Fibroblast of pulmonary artery (primary cell): ENCODE measurements at places on chromosomes 6 and 20.
A peak's percentile ranks its signal among the peaks of the same experiment; 100 is the strongest.

GRCh38 chr6:35489066-35489465 is 7.8 kb downstream of the TEAD3 start:
- no peak for DNase-seq

- DNase-seq = no peak
These were observed 133.4 kb upstream of the CDH4 start for GRCh38 chr20:61118429-61119224.

GRCh38 chr6:15287670-15288375 is 42.0 kb downstream of the JARID2 start:
- no peak for DNase-seq

DNA sequence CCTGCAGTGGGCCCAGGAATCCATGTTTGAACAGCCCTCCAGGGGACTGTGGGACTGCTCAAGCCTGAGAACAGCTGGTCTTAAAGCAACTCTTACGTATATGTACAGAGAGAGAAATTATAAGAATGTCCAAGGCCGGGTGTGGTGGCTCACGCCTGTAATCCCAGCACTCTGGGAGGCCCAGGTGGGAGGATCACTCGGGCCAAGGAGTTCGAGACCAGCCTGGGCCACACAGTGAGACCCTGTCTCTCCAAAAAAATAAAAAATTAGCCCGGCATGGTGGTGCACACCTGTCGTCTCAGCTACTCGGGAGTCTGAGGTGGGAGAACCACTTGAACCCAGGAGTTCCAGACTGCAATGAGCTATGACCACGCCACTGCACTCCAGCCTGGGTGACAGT is 134.0 kb downstream of the DTNBP1 start:
- DNase-seq = no peak

GRCh38 chr20:35743693-35744491 is 1.8 kb upstream of the RBM39 start:
- DNase-seq = no peak

DNA sequence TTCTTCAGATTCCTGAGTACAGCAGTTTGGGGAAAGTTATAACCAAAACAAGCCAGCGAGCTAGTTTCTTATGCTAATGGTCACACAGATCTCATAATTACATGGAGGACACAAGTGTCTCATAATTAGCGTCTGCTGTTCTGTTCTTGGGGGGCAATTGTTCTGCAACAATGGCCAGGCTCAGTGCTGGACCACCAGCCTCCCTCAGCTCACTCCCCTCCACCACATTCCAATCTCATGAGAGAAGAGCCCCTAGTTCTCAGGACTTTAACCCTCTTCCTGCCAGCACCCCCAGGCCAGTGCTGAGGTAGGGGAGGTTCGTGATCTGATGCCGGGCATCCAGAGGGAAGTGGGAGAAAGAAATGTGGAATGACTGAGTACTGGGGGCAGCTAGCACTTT is 20.2 kb upstream of the TOX2 start:
- no peak for DNase-seq

GRCh38 chr20:57399587-57400155 is 8.5 kb downstream of the RBM38 start:
- no peak for DNase-seq

- peak; percentile 73 for DNase-seq
These were observed 4.8 kb upstream of the ATXN1 start for GRCh38 chr6:16766043-16766536.

GRCh38 chr20:21682521-21682954 is 22.9 kb upstream of the PAX1 start:
- no peak for DNase-seq

GRCh38 chr6:52725535-52726192 is 37.6 kb downstream of the GSTA2 start:
- peak; percentile 7 for DNase-seq

GRCh38 chr6:56899311-56899710 is 55.6 kb upstream of the BEND6 start:
- DNase-seq = peak; percentile 67

- DNase-seq = peak; percentile 33
These were observed 30.9 kb downstream of the MAP3K5 start for GRCh38 chr6:136761227-136761922.

- no peak for DNase-seq
These were observed 698.4 kb downstream of the TENT5A start for GRCh38 chr6:81054036-81054435.

GRCh38 chr20:1783245-1783644 is 112.0 kb upstream of the SIRPA start:
- DNase-seq = no peak

DNA sequence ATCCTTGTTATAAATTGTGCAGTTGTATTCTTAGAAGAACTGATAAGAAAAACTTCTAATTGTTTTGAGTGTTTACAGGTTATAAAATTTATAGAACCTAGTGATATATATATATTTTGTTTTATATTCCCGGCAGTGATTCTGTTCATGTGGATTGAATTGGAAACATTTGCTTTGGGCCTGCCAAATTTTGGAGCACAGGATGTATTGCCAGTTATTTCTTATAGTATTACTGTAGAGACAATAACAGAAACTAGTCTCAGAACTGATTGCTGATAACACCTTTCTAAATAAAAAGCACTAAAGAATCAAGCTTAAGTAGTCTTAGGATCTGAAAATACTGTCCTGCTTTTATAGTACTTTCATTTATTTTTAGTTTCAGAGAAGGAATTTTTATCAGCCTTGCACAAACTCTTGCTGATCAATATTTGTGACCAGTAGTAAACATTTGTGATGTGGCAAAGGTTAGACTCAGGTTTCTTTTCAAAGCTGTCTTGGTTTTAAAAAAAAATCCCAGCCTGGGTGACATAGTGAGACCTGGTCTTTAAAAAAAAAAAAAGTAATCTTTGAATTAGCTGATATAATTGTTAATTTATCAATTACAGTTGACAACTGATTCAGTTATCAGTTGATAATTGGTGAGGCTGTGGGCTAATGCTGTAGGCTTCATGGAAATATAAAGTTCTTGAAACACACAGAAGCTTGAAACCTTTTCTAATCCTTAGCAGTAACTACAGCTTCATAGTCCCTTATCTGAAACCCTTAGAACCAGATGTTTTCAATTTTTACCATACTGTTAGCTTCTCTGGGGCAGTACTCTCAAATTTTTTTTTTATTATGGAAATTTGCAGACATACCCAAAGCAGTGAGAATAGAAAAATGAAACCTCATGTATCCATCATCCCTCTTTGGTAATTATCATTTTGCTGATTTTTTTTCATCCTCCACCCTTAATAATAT is 42.4 kb downstream of the RNGTT start:
- no peak for DNase-seq

GRCh38 chr20:56687061-56687460 is 58.0 kb downstream of the TFAP2C start:
- no peak for DNase-seq

DNA sequence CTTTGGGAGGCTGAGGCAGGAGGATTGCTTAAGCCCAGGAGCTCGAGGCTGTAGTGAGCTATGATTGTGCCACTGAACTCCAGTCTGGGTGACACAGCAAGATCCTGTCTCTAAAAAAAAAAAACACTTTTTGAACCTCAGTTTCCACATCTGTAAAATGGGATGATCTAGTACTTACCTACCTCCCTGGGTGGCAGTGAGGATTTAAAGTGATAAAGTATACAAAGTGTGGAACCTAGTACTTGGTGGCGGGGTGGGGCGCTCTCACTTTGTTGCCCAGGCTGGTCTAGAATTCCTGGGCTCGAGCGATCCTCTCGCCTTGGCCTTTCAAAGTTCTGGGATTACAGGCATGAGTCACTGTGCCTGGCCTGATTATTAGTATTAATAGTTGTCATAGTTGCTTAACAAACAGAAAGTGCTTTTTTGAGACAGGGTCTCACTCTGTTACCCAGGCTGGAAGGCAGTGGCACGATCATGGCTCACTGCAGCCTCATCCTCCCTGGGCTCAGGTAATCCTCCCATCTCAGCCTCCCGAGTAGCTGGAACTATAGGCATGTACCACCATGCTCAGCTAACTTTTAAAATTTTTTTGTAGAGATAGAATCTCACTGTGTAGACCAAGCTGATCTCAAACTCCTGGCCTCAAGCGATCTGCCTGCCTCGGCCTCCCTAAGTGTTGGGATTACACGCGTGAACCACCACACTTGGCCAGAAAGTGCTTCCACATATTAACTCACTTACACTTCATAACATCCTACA is 7.0 kb upstream of the PLTP start:
- no peak for DNase-seq

GRCh38 chr6:144912474-144912873 is 627.3 kb downstream of the UTRN start:
- DNase-seq = peak; percentile 38

DNA sequence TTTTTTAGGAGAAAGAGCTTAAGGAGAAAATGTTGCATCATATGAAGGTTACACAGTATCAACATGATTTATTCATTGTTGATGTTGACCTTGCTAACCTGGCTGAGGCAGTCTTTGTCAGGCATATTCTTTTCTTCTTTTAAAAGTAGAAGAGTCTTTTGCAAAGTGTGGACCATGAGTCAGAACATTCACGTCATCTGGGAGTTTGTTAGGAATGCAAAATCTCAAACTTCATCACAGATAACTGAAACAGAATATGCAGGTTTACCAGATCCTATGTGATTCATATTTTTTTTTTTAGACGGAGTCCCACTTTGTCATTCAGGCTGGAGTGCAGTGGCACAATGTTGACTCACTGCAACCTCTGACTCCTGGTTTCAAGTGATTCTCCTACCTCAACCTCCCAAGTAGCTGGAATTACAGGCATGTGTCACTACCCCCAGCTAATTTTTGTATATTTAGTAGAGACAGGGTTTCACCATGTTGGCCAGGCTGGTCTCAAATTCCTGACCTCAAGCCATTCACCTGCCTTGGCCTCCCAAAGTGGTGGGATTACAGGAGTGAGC is 530.4 kb upstream of the BTBD3 start:
- peak; percentile 81 for DNase-seq

DNA sequence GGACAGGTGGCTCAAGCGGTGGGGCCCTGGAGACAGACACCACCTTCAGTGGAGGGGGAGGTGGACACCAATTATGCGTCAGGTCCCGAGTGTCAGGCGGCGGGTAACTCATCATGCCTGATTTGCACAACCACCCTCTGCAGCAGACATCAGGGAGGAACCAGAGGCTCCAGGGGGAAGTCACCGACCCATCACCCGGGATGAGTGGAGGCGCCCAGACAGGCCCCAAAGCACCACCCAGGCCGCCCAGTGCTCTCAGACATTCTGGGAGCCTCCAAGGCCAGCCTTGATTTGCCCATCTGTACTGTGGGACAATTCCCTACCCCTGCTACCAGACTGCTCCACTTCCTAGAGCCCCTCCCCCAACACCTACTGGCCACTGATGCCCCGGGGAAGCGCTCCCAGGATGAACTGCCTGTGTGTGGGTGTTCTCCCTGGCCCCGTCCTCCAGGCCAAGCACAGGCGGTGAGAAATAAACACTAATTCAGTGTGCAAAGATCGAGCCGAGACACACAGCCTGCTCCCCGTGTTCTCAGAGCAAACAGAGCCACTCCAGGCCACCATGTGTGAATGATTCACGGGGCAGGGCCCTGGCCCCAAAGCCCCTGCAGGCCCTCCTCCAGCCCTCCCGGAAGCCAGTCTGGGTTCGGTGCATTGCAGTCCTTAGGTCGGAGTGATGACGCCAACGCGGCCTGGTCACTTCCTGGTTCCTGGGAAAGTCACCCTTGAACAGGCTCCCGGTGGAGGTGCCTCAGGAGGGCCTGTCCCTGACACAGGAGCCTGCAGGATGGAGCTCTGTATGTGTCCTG is 107.2 kb downstream of the ASXL1 start:
- DNase-seq = peak; percentile 85

GRCh38 chr6:128439627-128440026 is 80.8 kb downstream of the PTPRK start:
- DNase-seq = no peak

- no peak for DNase-seq
These were observed 210.9 kb upstream of the GGTLC1 start for GRCh38 chr20:24199501-24199900.

GRCh38 chr20:57449398-57450354 is 58.5 kb downstream of the RBM38 start:
- DNase-seq = no peak

- DNase-seq = no peak
These were observed 11.3 kb upstream of the TFAP2A start for GRCh38 chr6:10425975-10426780.

DNA sequence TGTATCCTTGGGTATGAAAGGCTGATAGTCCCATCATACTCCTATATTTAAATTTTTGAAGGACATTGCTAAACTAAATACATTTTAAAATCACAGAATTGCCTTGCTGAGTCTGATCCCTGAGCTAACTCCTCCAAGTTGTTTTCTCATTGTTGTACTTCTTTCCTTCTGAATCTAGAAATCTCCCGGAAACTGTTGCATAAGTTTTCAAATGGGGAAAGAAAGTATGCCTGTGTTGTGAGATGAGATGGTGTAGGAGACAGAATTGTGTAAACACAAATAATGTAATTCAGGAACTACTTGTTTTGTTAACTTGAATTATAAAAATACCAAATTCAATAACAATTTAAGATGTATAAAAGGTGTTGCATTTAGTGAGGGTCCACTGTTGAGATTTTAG is 7.3 kb downstream of the PNRC1 start:
- DNase-seq = peak; percentile 40

DNA sequence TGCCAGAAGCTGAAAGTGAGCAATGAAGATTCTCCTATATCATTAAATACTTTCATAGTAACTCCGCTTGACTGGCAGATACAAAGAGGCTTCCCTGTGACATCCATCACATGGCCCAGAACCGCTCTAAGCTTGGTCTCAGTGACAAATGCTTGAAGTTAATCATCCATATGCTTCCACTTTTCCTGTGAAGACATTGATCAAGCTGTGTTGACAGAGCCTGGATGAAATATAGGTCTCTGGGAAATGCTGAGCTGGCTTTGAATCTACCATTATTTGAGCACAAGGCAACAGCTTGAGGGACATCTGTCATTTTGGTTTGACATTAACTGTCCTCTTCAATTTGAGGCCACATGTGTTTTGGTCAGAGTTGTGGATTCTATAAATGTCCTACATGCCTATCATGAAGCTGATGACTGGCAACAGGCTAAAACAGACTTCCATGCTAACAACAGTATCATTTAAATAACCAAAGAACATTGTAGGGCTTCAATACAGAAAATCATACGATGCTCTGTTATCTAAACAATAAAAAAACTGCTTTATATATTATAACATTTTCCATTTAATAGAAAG is 402.2 kb upstream of the IRAK1BP1 start:
- DNase-seq = no peak

DNA sequence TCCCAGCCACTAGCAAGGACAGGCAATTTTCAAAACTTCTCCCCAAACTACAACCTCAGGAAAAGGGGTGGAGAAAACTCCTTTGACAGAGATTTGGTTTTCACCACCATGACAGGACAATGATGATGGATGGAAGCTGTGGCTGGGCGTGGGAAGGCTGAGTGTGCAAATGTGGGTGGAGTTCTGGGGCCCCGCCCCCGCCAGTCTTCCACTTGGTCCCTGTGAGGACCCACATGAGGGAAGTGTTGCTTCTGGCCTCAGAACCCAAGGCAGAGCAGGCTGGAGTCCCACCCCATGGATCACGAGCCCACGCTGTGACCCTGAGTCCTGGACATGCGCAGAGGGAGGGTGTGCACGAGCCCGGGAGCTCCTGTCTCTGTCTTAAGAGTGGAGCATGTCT is 21.5 kb upstream of the MRGBP start:
- DNase-seq = no peak

GRCh38 chr6:40210628-40211056 is 276.4 kb upstream of the MOCS1 start:
- DNase-seq = no peak

GRCh38 chr20:4375881-4376280 is 345.8 kb upstream of the PRND start:
- DNase-seq = peak; percentile 33
